Right hindlimb (tissue), 1 donor: ENCODE measurements at places on chromosomes 6 and 20.

DNA sequence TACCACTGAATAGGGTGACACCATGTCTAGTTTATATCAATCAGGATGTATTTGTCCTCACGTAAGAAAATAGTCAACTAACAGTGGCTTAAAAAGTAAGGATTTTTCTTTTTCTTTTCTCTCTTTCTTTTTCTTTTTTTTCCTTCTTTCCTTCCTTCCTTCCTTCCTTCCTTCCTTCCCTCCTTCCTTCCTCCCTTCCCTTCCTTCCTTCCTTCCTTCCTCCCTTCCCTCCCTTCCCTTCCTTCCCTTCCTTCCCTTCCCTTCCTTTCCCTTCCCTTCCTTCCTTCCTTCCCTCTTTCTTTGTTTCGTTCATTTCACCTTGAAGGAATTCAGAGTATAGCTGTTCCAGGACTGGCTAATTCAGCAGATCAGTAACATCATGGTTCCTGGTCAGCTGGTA, 83.2 kb downstream of the SOX4 start:
- no peak for DNase-seq

GRCh38 chr20:22908437-22908836, 126.7 kb upstream of the SSTR4 start:
- DNase-seq, result no peak

- DNase-seq, result no peak
These were observed 6.3 kb upstream of the HINT3 start for GRCh38 chr6:125950293-125950692.

DNA sequence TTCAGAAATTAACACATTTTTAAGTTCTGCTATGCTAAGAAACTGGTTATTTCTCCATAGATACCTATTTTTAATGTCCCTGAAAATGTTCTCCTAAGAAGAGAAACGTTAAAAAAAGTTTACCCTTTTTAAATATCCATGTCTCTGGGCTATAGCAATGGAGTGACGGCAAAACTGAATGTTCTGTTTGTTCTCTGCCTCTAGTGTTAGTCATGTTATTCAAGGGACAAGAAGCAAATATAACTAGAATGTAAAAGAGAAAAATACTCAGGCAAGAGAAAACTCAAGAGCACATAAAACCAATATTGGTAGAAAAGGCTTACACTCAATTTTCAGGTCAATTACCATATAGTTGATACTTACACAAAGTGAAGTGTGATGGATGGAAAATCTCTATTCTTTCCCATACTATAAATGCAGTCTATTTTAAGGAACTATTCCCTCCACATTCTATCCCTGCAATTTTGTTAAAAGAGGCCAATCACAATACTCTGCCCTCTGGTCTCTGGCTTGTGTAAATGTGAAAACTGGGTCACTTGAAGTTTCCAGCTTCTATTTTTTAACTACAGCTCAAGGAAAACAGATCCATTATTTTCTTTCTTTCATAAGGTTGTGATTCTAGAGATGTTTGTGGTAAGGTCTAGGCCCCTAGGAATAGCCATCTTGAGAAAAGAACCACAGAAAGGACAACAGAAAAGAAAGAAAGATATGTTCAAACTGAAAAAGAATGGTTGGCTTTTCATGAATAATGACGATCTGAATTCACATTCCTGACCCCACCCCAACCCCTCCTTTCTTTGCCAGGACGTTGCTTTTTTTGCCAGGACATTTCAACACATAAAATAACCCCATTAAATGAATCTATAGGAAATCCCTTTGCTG, 200.3 kb upstream of the FAM83B start:
- peak; percentile 23 for DNase-seq
